ENCODE measurements at places on chromosomes 3 and 15.

GRCh38 chr3:38613426-38613825 lies 36.1 kb downstream of the SCN5A start:
- DNase-seq, result no peak

DNA sequence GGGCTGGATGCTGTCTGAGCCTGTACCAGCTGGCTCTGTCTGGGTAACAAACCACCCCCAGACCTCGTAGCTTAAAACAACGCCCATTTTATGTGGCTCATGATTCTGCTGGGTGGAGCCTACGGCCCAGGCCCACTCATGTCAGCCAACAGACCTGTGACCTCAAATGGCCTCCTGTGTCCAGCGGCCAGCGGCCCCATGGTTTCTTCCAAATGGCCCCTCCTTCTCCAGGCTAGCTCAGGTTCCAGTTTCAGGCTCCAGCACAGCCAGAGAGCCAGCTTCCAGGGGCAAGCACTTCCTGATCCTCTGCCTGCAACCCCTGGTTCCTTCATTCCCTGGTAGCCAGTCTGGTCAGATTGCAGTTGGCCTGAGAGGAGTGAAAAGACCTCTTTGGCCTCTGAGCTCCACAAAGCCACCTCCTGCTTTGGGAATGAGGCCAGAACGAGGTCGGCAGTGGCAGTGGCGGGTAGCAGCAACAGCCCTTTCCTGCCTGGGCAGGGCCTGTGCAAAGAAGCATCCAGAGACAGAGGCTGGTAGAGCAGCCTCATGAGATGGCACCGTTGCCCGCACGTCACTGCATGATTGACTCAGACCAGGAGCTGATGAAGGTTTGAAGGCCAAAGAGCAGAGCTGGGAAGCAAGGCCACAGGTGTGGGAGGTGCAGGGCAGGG lies 21.0 kb upstream of the PLXNA1 start:
- peak; percentile 87 for DNase-seq

- DNase-seq, result no peak
Measured at GRCh38 chr3:119631516-119631915, 28.9 kb downstream of the POPDC2 start.

GRCh38 chr15:94503293-94503692 lies 271.9 kb downstream of the MCTP2 start:
- no peak for DNase-seq

DNA sequence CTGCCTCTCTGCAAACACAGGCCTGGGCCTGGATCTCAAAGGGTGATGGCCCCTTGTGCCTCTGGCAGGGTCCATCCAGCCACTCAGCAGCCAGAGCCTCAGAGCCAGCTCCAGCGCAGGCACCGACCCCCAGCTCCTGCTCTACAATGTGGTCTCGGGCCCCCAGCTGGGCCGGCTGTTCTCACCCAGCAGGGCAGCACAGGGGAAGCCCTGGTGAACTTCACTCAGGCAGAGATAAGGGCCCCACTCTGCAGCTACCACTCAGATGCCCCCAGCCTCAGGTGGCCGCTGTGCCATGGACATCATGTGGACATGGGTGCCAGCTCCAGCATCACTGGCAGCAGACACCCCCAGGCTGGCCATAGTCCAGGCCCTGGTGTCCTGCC lies 173.1 kb downstream of the TBC1D2B start:
- no peak for DNase-seq

DNA sequence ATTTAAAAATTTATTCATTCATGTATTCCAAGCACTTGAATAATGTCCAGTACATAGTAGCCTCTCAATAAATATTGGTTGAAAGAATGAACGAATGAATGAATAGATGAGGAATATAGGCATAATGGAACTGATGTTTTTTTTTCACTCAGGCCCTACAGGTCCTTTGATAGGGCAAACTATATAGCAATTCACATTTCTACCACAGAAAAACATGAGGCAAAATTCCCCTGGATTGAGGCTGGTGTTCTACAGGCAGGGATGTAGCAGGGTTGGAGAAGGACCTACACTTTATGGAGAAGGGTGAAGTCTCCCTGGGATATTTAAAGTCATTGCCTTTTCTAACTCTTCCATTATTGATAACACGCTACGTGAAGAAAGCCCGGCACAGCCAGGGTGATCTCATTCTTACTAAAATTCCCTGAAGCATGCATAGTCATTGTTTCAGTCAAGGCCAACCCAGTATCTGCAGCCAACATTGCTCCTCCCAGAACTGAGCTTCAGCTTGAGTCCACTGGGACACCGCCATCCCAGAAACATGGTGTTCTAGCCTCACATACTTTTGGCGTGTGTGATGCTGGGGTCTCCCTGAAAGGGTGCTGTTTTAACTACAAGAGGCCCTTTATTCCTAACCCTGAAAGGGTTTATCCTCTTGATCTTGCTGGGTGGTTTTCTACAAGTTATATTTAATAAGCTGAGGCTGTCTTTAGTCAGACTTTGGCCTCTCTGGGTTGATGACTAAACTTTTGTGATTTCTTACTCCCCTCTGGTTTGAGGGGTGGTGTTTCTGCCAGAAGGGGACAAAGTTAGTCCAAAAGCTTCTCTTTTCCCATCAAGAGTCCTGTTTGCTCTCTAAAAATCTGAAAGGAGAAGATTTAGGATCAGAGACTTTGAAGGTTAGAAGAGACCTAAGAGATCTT lies 25.9 kb upstream of the FBN1 start:
- peak; percentile 99 for DNase-seq

GRCh38 chr3:111956995-111957734 lies 21.7 kb upstream of the ABHD10 start:
- DNase-seq, result no peak

- peak; percentile 66 for DNase-seq
Measured at GRCh38 chr3:17581421-17582080, 160.9 kb downstream of the TBC1D5 start.

GRCh38 chr3:31035681-31036080 lies 141.2 kb upstream of the GADL1 start:
- peak; percentile 10 for DNase-seq

DNA sequence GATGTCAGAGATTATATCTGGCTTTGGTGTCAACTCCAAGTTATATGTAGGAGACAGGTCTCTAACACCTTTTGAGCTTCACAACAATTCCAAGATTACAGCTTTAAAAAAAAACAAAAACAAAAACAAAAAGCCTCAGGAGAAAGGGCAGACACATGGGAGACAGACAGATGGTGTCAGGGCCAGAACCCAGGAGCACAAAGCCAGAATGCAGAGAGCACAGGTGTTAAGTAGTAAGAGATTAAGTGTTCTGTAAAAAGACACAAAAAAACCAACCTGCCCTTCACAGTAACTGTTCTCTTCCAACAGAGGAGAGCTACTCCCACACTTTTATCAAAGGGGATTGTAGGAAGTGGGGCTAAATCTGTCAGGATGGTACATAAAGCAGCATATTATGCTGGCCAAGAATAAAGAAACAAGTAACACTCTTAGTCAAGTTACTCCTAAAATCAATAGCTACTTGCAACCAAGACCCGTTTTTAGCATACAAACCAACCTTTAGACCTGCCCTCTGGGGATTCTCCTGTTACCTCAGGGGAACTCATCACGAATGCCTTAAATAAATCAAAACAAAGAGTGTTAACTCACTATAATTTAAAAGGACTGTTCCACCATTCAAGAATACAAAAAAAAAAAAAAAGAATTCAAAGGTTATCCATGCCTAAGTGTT lies 5.9 kb downstream of the CPEB1 start:
- no peak for DNase-seq

GRCh38 chr3:100982710-100983109 lies 10.5 kb downstream of the ABI3BP start:
- DNase-seq, result peak; percentile 71

- DNase-seq, result no peak
Measured at GRCh38 chr3:13715167-13715954, 164.5 kb downstream of the WNT7A start.

DNA sequence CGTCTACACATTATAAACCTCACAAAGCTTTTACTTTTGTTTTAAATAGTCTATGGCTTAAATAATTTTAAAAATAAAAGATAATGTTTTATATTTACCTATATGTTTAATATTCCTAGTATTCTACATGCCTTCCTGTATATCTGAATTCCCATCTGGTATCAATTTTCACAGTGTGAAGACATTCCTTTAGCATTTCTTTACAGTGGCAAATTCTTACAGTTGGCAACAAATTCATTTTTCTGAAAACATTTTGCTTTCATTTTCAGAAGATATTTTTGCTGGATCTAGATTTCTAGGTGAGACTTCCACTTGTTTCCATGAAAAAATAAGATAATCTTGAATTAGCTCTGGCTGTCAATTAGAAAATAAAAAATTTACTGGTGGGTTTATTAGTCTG lies 471.4 kb upstream of the NAALADL2 start:
- peak; percentile 6 for DNase-seq

DNA sequence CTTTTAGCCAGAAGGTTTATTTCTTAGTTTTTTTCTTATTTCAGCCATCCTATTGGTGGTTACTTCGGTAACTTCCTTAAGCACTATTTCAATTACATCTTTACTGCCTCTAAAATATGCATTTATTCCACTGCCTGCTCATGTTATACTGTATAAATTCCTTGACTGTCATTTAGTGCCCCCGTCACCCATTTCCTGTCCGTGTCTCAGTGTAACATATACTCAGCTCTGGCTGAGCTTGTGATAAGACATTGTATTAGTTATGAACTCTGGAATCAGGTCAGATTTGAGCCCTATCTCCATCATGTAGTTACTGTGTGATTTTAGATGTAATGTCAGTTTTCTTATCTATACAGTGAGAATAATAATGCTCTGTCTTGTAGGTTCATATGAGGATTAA lies 24.2 kb downstream of the PIAS1 start:
- DNase-seq, result no peak

DNA sequence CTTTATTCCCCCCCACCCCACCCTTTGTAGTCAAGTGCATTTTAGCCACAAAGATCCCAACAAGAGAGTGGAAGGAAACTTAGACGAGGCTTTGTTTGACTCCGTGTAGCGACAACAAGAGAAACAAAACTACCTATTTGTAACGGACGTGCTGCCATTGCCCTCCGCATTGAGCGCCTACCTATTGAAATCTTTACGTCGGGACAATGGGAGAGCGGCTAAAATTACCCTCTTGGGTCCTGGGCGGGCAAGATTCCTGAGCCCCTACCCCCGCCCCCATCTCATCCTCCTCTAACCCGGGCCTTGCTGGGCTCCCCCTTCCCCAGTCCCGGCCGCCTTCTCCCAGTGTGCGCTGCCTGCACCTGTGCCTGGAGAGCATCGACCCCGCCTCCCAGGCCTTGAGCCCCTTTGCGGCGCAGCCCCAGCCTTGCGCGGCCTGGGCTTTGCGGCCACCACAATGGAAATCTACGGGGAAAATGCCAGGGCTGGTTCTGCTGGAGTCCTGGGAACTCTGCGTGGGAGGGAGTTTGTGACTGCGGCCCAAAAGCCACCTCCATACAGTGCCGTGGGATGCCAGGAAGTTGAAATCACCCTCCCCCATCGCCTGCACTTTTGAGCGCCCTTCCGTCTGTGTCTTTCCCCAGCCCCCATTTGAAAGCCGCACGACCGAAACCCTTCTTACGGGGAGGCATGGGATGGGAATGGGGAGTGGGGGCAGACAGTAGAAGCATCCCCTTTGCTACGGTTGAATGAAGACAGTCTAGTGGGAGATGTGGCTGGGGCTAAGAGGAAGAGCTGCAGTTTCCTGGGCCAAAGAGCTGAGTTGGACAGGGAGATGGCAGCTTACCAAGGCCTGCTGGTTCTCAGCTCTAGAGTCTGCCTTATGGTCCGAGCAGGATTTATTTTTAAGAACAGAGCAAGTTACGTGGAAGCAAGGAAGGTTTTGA lies 1.1 kb upstream of the SOX2 start:
- peak; percentile 21 for DNase-seq

GRCh38 chr15:99496302-99496629 lies 69.5 kb upstream of the MEF2A start:
- no peak for DNase-seq

DNA sequence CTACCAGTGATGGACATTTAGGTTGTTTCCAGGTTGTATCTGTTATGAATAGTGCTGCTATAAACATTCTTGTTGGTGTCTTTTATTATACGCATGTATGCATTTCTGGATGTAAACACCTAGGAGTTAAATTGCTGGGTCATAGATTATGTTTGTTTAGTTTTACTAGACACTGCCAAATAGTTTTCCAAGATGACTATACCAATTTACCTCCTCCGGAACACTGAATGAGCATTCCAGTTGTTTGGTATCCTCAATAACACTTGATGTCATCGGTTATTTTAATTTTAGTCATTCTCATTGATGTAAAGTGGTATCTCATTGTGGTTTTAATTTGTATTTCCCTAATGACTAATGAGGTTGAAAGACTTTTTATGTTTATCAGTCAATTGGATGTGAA lies 36.6 kb upstream of the ARID3B start:
- peak; percentile 41 for DNase-seq

GRCh38 chr3:52272831-52273230 lies 5.6 kb downstream of the WDR82 start:
- DNase-seq, result no peak

DNA sequence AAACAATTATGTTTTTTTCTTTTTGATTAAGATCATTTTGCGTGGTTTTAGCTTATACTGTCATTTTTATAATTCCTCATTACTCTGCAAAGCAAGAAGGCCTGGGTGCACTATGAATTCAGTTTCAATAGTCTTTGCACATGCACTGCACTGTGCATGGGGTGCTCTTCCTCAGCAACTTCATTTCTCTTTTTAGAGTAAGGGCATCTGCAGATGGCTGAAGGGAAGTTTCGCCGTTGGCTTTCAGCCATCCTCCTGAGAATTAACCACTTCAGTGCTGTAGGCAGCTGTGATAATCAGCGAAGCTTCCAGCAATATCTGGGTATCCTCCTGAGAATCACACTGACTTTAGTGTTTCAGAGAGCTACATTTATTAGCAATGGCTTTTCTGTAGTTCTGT lies 284.8 kb downstream of the GBE1 start:
- no peak for DNase-seq
